RPMI7951 (cell line): ENCODE measurements at places on chromosomes 2 and 18. TPM values are rescaled to one million over a fixed set of nuclear protein-coding genes. Genes with fewer than 3 reads are reported as not detected.

Gene ANKRD53
- total RNA-seq = 0.20 TPM in 1 of 2 replicates, not detected in the other

Gene DSC2
- not detected in 2 replicates for total RNA-seq

Gene PDE11A
- 0.20 and 0.24 TPM in 2 replicates for total RNA-seq

Gene SCN7A
- total RNA-seq = not detected in 2 replicates

Gene TCF4
- total RNA-seq = 66.5 and 89.8 TPM in 2 replicates
